ENCODE measurements at places on chromosomes 7 and 10. TPM values are rescaled to one million over a fixed set of nuclear protein-coding genes. Genes with fewer than 3 reads are reported as not detected.

DNA sequence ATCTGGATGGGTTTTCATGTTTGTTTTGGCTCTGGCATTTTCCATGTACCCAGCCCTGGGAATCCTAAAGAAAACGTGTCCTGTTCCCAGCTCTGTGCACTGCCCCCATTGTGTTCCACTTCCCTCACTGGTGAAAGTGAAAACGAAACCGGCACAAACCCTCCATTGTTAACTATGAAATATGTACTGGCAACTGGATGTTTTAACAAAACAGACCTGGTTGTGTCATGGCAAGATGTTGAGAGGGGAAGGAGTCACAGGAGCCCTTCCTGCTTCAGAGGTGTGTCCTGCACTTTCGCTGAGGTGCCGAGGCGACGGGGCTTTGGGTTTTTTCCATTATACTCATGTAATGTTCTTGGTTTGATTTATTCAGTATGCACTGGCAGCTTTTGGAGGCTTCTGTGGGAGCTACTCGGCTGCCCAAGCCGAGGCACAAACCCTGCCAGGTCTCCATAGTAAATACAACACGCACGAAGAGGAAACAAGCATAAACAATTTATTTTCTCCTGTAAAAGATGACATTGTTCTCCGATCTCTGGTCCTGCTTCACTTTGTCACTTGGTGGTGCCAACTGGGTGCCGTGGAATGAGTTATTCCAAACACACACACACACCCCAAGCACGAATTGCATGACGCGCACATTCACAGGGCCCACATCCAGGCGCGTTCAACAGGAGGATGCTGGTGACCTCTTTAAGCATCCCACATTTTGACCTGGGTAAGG lies 118.2 kb downstream of the CDK6 start:
- peak; percentile 14 for DNase-seq

DNA sequence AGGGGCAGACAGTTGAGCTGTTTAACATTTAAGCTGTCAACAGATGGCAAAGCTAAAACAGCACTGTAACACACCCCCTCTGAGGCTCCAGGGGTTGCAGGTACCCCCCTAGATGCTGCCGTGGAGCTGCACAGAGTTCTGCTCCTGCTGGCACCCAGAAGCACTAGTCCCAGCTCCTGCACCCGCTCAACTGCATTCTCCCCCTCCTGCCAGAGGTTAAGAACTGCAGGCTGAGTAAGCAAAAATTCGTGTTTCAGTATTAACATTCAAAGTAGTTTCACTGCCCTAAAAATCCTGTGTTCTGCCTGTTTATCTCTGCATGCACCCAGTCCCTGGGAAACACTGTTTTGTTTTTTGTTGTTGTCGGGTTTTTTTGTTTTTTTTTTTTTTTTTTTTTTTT lies 790.8 kb upstream of the KCND2 start:
- DNase-seq = no peak

SPAG6 gene
- not detected for total RNA-seq

RASSF4 gene
- 9.5 TPM for total RNA-seq

ITGA8 gene
- total RNA-seq = 17.5 TPM
